Myometrial cell (primary cell): ENCODE measurements at places on chromosomes 5 and 9. TPM values are rescaled to one million over a fixed set of nuclear protein-coding genes. Genes with fewer than 3 reads are reported as not detected.

Gene SLCO6A1
- not detected in 2 replicates for total RNA-seq

Gene HCN1
- not detected in 2 replicates for total RNA-seq

Gene CNOT8
- 60.3 and 66.1 TPM in 2 replicates for total RNA-seq

Gene OR13C2
- total RNA-seq, result not detected in 2 replicates

Gene SH3RF2
- 0.53 TPM in 1 of 2 replicates, not detected in the other for total RNA-seq

Gene MCIDAS
- not detected in 2 replicates for total RNA-seq

Gene CCL27
- total RNA-seq, result 0.58 TPM in 1 of 2 replicates, not detected in the other

Gene PLK2
- total RNA-seq, result 190 and 202 TPM in 2 replicates

Gene SLC22A4
- total RNA-seq, result 3.5 and 4.9 TPM in 2 replicates

Gene DNAJB5
- total RNA-seq, result 16.1 TPM in 2 replicates

Gene SPINK4
- not detected in 2 replicates for total RNA-seq

Gene BAAT
- total RNA-seq, result not detected in 2 replicates

Gene TMOD1
- 1.7 TPM in 1 of 2 replicates, not detected in the other for total RNA-seq

Gene TMEM215
- total RNA-seq, result not detected in 2 replicates

Gene NR5A1
- total RNA-seq, result not detected in 2 replicates

Gene ABLIM3
- 42.9 and 47.0 TPM in 2 replicates for total RNA-seq

Gene TRIM36
- total RNA-seq, result 0.86 and 1.2 TPM in 2 replicates

Gene MAP3K1
- 3.0 and 3.2 TPM in 2 replicates for total RNA-seq

Gene RANBP17
- 7.2 and 30.7 TPM in 2 replicates for total RNA-seq

Gene TMEM174
- not detected in 2 replicates for total RNA-seq

Gene CCL28
- 0.71 and 0.86 TPM in 2 replicates for total RNA-seq

Gene PCDHB12
- not detected in 2 replicates for total RNA-seq

Gene C9orf50
- not detected in 2 replicates for total RNA-seq

Gene PDCD1LG2
- total RNA-seq, result 9.6 and 11.0 TPM in 2 replicates

Gene B4GALT1
- 45.8 and 49.4 TPM in 2 replicates for total RNA-seq

Gene THBS4
- 0.18 TPM in 1 of 2 replicates, not detected in the other for total RNA-seq

Gene CKMT2
- 0.29 and 0.35 TPM in 2 replicates for total RNA-seq

Gene SPINK13
- total RNA-seq, result not detected in 2 replicates

Gene FAM169A
- 0.29 and 1.1 TPM in 2 replicates for total RNA-seq

Gene TAF11L10
- total RNA-seq, result not detected in 2 replicates

Gene PTPDC1
- total RNA-seq, result 2.6 and 4.3 TPM in 2 replicates

Gene PCDHGB1
- 0.35 TPM in 1 of 2 replicates, not detected in the other for total RNA-seq
